ENCODE measurements at places on chromosomes 12 and 14. TPM values are rescaled to one million over a fixed set of nuclear protein-coding genes. Genes with fewer than 3 reads are reported as not detected.

GRCh38 chr12:113135178-113136127 is at the start of gene RASAL1:
RASAL1 (minus strand) TSS chr12:113135761; CDS start chr12:113135462, 299 bp downstream.
- DNase-seq = peak; percentile 65

MYL2 gene
- total RNA-seq = not detected

DNA sequence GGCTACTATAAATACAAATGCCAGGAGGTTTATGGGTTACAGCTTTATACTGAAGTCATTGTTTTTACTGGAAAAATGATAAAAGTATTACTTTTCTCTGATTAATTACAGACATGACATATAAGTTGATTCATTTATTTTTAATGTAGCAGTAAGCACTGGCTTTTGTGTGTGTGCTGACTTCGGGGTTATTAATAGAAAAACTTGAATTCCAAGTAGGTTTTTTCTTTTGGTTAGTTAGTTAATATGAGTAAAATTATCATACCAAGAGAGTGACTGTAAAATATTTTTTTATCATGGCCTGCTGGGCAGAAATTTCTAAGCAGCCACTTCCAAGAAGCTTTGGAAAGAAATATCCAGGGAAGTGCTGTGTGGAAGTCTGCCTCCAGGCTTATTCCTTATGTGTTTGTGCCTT is 56.4 kb downstream of the IFT81 start:
- no peak for DNase-seq

HOXC9 gene
- 1.7 TPM for total RNA-seq

RNF212B gene
- total RNA-seq = not detected

P2RX2 gene
- 4.1 TPM for total RNA-seq

DNA sequence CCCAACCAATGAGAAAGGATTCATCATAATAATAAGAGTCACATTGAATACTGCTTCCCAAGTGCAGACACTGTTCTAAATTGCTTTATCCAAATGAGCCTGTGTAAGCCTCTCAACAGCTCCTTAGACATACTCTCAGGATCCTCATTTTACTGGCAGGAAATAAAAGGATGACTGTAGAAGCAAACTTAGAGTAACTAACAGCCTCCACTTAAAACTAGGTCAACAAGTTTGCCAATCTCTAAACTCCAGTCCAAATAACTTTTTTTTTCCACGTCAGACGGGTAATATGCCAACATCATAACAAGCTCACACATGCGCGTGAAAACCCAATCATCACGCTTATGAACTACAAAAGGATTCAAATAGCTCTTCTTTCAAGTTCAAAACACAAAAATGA is 15.3 kb upstream of the DPF3 start:
- DNase-seq = no peak
